ENCODE measurements at places on chromosomes 1 and 21. TPM values are rescaled to one million over a fixed set of nuclear protein-coding genes. Genes with fewer than 3 reads are reported as not detected.

GRCh38 chr1:41964400-41964799 lies 45.7 kb upstream of the HIVEP3 start:
- DNase-seq: no peak

ZFP69 gene
- 1.2 TPM for total RNA-seq

NHLH1 gene
- total RNA-seq: 0.13 TPM

MR1 gene
- 16.9 TPM for total RNA-seq

DNA sequence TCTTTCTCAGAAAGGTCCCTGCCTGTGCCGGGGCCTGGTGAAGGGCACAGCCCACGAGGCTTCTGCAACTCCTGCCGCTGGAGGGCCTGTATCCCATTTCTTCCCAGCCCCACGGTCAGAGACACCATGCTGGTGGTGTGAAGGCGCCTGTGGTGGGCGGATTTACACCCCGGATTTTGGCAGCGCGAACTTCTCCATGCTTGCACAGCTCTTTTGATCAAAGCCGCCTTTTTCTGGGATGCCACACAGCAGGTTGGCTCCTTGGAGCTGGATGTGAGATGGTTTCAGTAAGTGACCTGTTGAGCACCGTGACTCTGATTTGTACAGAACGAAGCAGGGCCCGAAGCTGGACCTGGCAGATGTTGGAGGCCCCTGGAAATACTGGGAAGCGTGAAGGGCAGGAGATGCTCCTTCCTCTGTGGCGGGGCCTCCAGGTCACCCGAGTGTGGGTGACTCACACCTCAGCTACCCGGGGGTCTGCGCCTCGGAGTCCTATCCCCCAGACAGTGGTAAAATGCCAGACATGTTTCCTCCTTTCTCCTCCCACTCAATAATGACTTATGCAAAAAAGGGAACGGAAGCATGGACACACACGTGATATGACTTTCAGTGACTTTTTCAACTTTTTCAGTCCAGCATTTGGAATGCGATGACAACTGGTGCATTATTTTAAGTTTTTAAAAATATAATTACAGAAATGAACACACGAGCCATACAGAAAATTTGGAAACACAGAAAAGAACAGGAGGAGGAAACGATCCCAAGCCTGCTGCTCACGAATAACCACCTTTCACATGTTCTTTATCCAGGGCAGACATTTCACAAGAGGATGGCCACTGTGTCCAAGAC lies 9.0 kb downstream of the UMODL1 start:
- DNase-seq: no peak

- no peak for DNase-seq
Measured at GRCh38 chr1:119467219-119467618, 39.8 kb upstream of the HSD3B1 start.

CEP85 gene
- total RNA-seq: 17.8 TPM

GRCh38 chr1:226525750-226526149 lies 22.8 kb upstream of the STUM start:
- peak; percentile 20 for DNase-seq

FCGR3B gene
- total RNA-seq: not detected

ATP5IF1 gene
- 183 TPM for total RNA-seq

- peak; percentile 37 for DNase-seq
Measured at GRCh38 chr21:31351438-31351837, 7.4 kb upstream of the TIAM1 start.

DNA sequence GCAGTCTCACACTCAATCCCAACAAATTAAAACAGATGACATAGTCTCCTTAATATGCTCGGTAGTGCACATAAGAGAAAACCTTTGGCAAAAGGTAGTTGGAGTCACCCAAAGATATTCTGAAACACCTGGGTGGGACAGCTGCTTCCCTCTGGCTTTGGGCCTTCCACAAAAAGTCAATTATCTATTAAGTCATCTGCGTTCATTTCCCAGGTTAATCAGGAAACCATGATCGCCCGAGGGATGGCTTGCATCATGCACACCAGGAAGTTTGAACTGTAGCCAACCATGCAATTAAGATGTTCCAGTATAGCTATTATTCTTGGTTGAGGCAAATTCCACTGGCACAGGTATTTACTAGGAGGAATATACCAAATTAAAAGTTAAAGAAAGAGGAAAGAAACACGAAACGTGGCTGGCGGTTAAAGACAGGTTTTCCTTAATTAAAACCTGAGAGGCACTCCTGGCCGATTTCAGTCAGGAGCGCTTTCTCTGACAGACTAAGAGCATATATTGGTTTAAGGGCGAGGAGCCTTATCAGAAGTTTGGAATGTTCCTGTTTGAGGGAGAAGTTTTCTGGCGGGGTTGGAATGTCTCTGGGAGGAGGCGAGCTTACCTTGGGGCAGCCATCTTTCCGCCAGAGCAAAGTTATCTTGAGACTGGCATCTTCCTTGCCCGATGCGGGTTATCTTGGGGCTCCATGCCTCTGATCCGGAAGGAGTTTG lies 19.9 kb downstream of the CLDN17 start:
- DNase-seq: no peak

ESPN gene
- not detected for total RNA-seq

- peak; percentile 24 for DNase-seq
Measured at GRCh38 chr1:6245869-6246496, 2.0 kb downstream of the HES3 start.

TSPAN2 gene
- 0.90 TPM for total RNA-seq

GRCh38 chr21:44814498-44815023 lies 3.3 kb downstream of the SUMO3 start:
- DNase-seq: peak; percentile 43

DNA sequence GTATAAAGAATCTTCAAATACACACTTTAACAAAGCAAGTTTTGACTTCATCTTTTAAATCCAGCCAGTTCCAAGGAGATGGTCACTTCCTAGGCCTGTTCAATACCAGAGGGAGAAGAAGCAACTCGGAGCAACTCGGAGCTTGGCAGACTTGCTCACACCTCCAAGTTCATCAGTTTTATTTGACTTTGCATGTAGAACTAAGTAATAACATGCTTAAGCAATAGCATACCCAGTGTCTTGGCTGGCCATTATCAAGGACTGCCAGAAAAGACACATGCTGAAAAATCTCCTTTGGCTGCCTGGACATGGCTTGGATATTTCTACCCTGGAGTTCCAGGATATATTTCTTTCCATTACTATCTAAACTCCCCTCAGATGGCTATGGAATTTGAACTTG lies 52.6 kb downstream of the GNG12 start:
- DNase-seq: no peak

DNA sequence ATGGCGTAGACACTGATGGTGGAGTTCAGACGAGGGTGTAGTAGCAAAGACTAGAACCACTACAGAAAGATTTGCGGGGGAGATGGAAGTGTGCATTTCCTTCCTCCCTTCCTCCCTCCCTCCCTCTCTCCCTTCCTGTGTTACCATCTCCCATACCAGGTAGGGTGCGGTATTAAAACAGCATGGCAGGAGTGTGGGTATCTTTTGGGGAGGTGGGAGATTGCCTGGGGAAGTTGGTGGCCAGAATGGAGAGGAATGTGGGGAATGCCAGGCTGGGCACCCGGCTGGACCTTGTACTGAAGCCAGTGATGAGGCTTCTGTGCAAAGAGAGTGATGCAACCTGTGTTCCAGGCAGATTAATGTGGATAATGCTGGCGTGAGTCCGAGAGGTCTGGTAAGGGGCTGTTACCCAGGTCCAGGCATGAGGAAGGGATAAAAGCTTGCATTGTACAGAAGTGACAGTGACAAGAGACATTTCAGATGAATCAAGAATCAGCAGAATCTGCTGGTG lies 30.3 kb upstream of the PPP2R5A start:
- DNase-seq: no peak

AXDND1 gene
- 1.4 TPM for total RNA-seq

- no peak for DNase-seq
Measured at GRCh38 chr1:159827102-159827490, 423 bp downstream of the SLAMF8 start.

CTTNBP2NL gene
- total RNA-seq: 12.3 TPM

DPH2 gene
- 30.7 TPM for total RNA-seq

DNA sequence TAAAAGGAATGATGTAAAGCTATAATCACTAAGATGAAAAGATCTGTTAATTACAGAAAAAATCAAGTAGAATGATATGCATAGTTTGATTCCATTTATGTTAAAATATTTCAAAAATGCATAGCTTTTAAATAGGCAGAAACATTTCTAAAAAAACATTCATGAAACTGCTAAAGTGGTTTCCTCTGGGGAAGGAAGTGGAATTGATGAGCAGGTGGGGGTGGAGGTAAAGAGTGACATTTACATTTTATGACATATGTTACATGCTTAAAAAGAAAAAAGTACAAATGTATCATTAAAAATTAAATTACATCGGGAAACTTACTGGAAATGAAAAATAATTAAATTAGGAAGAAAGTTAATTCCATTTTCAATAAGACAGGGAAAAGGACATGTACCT lies 42.8 kb upstream of the JAK1 start:
- DNase-seq: no peak

PYHIN1 gene
- 0.17 TPM for total RNA-seq

ADGRB2 gene
- total RNA-seq: 22.6 TPM

TCHH gene
- total RNA-seq: not detected

- no peak for DNase-seq
Measured at GRCh38 chr21:39317134-39318090, 4.0 kb upstream of the BRWD1 start.

GRCh38 chr1:198205016-198205684 lies 48.4 kb downstream of the NEK7 start:
- DNase-seq: no peak

DNA sequence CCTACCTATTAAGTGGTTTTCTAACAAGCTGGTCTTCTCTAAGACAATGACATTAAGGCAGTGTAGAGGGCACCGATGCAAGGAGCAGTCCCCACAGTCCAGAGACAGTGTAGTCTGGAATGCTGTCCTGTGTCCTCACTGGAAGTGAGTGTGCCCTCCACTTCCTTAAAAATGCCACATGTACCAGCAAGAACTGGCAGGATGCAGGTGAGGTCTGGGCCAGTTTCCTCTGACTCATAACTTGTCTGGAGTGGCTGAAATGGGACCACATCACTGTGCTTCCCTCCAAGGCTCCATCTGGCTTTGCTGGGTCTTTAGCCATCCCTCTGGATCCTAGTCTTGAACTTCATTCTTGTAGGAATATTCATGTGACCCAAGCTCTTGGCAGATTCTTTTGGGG lies 170.5 kb upstream of the KIAA0040 start:
- DNase-seq: no peak

- DNase-seq: no peak
Measured at GRCh38 chr21:45378258-45378966, 26.6 kb upstream of the COL18A1 start.

GRCh38 chr1:119209596-119210295 lies 69.3 kb upstream of the WARS2 start:
- peak; percentile 54 for DNase-seq
